ENCODE measurements at places on chromosomes 5 and 9.
A peak's percentile ranks its signal among the peaks of the same experiment; 100 is the strongest.

DNA sequence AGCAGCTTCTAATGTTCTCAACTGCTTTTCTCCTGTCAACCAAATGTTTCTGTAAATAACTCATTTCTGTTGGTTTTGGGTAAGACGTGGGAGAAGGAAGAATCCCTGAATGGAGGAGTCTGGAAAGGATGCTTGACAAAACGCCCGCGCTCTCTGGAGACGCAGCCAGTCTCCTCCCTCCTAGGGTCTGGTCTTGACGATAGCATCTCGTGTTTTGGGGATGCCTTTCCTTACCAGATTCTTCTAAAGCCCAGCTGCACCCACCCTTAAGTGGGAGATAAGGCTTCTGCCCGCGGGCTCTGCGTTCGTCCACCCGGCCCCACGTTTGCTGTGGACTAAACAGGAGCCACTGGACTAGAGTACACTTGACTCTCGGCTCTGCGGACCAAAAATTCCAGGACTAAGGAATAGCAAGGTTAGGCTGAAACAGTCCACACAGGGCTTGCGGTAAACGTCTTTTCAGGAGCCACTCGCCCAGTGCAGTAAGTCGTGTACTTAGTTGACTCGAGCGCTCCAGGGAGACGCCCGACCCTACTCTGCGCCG, 491 bp upstream of the CTSL start:
- DNase-seq: peak; percentile 9

DNA sequence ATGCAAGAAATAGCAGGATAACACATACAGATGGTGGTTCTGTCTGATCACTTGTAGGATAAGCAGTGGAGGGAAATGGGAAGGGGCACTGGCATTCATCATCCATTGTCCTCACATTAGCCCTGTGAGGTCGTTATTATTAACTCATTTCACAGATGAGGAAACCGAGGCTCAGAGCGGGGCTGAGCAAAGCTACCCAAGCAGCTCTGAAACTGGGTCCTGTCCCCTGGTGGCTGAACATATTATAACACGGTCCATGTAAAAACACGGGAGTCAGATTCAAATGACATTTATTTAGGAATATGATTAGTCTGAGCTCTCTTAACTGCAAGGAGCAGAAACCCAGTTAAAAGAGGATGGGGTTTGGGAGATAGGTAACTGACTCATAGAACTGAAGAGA, 43.1 kb downstream of the HRH2 start:
- no peak for DNase-seq

- DNase-seq: no peak
Observed at GRCh38 chr5:67093279-67093678, 103.3 kb downstream of the CD180 start.

DNA sequence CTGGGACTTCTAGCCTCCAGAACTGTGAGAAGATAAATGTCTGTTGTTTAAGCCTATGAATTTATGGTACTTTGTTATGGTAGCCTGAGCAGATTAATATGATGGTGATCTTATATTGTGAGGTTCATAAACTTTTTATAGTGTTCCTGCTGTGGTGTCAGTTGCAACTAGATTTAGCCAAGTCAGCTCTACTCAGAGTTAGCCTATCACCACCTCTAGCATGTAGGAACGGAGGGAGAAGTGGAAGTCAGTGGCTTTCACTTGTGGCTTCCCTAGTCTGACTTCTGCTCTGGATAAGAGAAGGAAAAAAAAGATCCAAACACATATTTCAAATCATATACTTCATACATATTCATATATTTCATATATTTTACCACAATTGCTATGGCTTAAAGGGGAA, 6.6 kb downstream of the POC5 start:
- no peak for DNase-seq

GRCh38 chr5:43152946-43153345, 32.2 kb downstream of the ZNF131 start:
- peak; percentile 49 for DNase-seq

DNA sequence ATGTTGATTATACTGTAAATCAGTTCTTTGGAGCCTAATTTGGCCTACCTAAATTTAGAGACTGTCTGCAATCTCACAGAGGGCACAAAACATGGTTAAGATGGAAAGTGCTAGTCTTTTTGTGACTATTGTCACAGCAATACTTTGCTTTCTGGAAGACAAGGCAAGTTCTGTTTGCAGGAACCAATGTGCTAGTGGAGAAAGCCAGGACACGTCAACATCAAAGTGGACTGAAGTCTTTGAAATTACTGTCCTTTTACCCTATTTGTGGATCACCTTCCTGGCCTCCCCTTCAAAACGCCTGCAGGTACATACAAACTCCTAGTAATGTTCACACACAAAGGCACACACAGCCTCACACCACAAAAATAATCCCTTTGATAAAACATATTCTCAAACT, 248.7 kb downstream of the MAN2A1 start:
- DNase-seq: no peak

GRCh38 chr5:158848634-158849033, 251.1 kb downstream of the EBF1 start:
- DNase-seq: no peak

- no peak for DNase-seq
Observed at GRCh38 chr9:79616013-79616412, 44.2 kb downstream of the TLE4 start.

DNA sequence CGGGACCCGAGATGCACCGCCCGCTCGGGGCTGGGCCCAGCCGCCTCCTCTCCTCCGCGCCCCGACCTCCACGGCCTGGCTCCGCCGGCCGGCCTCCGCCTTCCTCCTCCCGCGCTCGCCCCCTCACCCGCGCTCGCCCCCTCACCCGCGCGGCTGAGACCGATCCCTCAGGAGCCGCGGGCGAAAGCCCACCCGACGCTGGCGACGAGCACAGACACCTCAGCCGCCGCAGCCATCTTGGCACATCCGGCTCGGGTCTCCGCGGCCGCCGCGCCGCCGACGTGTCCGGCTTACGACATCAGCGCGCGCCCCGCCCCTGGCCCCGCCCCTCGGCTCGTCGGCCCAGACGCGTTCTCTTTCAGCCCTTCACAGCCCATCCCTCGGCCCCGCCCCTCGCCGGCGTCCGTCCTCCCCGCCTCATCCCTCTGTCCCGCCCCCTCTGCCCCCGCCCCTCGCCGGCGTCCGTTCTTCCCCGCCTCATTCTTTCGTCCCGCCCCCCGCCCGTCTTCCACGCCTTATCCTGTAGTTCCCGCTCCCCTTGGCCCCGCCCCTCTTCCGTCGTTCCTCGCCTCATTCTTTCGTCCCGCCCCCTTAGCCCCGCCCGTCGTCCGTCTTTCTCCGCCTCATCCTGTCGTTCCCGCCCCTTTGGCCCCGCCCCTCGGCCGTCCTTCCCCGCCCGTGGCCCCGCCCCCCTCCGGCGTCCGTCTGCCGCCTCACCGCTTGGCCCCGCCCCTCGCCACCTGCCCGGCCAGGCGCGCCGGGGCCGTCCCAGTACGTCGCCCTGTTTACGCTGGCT, at the start of gene SEC16A:
SEC16A (minus strand) TSS at position 248 of the 796 bp plus-strand sequence. CDS start 5,425 bp downstream, outside the sequence.
- peak; percentile 97 for DNase-seq

GRCh38 chr5:116525674-116526073, 48.9 kb downstream of the SEMA6A start:
- no peak for DNase-seq

Measured in GM04504 (cell line).